ENCODE measurements at places on chromosomes 16 and 17.

GRCh38 chr16:85483424-85483823, 129.7 kb upstream of the GSE1 start:
- DNase-seq: no peak

DNA sequence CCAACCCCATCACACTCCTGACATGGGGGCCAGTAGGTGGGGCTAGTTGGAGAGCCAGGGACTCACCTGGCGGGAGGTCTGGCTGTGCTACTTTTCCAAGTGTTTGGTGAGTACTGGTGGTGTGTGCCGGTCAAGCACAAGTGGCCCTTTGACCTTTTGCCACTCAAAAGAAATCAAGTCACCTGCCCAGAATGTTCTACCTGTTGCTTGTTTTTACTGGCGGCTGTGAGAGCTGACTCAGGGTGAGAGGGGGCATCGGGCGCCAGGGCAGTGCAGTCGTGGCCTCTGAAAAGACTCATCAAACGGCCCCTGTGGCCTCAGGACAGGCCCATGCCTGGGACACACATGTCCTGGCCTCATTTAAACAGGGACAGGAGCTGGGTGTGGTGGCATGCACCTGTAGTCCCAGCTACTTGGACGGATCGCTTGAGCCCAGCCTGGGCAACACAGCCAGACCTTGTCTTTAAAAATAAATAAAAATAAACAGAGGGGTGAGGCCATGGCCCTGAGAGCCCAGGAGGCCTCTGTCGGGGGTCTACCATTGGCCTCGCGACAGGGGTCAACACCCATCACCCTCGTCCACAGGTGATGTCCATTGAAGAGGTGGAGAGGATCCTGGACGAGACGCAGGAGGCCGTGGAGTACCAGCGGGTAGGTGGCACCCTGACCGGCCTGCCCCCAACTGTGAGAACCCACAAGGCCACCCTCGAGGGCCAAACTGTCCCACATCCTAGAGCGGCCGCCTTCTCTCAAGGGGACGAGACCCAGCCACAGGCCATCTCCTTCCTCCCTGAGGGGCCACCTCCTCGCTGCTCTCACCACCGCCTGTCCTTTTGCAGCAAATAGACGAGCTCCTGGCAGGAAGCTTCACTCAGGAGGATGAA, 5.0 kb downstream of the CHMP6 start:
- DNase-seq: no peak

- no peak for DNase-seq
Measured at GRCh38 chr16:29736764-29737163, 9.0 kb downstream of the C16orf54 start.

GRCh38 chr16:20302389-20302788, 24.9 kb downstream of the GP2 start:
- no peak for DNase-seq

DNA sequence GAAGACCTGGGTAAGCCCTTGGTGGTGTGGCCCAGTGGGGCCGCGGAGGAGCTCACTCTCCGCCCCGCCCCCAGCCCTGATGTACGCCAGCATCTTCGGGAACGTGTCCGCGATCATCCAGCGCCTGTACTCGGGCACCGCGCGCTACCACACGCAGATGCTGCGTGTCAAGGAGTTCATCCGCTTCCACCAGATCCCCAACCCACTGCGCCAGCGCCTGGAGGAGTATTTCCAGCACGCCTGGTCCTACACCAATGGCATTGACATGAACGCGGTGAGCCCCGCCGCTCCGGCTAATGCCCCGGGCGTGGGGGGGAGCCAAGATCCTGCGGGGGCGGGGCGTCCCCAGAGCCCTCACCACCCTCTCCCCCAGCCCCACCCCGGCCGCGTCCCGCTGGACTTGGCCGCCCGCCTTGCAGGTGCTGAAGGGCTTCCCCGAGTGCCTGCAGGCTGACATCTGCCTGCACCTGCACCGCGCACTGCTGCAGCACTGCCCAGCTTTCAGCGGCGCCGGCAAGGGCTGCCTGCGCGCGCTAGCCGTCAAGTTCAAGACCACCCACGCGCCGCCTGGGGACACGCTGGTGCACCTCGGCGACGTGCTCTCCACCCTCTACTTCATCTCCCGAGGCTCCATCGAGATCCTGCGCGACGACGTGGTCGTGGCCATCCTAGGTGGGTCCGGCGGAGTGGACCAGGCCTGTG, 12.1 kb upstream of the DCAF7 start:
- DNase-seq: no peak

GRCh38 chr17:75979705-75980187, 706 bp downstream of the TEN1 start:
- DNase-seq: no peak

- DNase-seq: no peak
Measured at GRCh38 chr16:67419502-67419901, 3.2 kb upstream of the ZDHHC1 start.

- peak; percentile 73 for DNase-seq
Measured at GRCh38 chr17:6831661-6832263, at the start of gene TEKT1. TSS of gene TEKT1 (minus strand) at chr17:6831729. CDS start at chr17:6830376, 1,353 bp downstream.

- DNase-seq: no peak
Measured at GRCh38 chr17:46167826-46168569, 25.2 kb downstream of the KANSL1 start.

GRCh38 chr16:35431829-35432663, 1972.6 kb downstream of the TP53TG3F start:
- peak; percentile 46 for DNase-seq

DNA sequence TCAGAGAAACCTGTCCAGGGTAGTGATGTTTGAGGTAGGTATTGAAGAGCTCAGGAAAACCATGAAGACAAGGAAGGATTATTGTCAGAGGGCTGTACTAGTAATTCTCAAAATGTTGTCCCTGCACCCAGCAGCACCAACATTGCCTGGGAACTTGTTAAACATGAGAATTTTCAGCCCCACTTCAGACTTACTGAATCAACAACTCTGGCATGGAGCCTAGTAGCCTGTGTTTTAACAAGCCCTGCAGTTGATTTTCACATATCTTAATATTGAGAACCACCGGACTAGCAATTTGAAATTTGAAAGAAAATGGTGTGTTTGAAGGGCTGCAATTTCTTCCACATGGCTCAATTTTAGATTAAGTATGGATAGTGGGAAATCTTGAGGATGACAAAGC, 2.8 kb upstream of the KIF2B start:
- no peak for DNase-seq

GRCh38 chr16:929227-930073, 41.3 kb downstream of the LMF1 start:
- DNase-seq: no peak

GRCh38 chr17:81287741-81288430, 7.2 kb downstream of the SLC38A10 start:
- DNase-seq: no peak

DNA sequence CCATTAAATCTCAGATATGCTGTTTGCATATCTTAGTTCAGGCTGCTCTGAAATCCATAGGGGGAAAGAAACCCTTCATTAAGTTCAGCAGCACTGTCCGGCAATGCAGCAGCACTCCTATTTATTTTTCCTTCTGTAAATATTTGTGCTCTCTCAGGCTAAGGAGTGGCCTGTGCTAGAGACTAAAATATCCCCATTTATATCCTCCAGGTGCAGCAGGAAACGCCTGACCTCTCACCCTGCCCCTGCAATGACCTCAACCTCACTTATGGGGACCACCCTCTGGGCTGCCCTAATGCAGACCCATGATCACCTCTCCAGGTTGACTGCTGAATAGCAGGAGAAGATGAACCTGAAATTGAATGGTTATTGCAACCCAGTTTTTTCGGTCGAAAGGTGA, 165.0 kb upstream of the ELAC2 start:
- DNase-seq: no peak

- DNase-seq: no peak
Measured at GRCh38 chr17:35293151-35293847, 50.4 kb downstream of the SLFN5 start.

DNA sequence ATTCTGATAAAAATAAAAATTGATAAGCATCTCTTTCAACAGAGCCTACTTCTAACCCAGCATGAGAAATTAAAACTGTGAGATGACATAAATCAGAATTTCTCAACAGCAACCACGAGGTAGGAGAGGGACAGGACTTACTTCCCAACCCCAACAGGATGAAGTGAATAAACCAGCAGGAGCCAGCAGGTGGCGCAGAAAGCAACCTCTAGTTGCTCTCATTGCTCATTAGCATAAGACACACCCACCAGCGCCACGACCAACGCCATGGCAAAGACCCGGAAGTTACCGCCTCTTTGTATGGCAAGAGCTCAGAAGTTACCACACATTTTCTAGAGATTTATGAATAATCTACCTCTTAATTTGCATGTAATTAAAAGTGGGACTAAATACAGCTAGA, 189.4 kb upstream of the CDH8 start:
- DNase-seq: peak; percentile 71

DNA sequence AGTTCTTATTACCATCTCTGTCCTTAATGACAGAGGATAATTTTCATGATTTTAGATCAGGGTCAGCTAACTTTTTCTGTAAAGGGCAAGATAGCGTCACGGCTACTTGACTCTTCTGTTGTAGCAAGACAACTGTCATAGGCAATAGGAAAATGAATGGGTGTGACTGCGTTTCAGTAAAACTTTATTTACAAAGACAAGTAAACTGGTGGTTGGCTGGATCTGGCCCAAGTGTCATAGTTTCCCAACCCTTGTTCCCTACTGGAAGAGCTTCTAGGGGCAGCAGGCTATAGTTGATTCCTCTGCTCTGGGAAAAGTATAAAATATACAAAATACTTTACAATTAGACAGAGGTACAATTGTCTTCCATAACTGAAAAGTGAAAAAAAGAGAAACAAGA, 50.6 kb upstream of the VPS4A start:
- DNase-seq: no peak

DNA sequence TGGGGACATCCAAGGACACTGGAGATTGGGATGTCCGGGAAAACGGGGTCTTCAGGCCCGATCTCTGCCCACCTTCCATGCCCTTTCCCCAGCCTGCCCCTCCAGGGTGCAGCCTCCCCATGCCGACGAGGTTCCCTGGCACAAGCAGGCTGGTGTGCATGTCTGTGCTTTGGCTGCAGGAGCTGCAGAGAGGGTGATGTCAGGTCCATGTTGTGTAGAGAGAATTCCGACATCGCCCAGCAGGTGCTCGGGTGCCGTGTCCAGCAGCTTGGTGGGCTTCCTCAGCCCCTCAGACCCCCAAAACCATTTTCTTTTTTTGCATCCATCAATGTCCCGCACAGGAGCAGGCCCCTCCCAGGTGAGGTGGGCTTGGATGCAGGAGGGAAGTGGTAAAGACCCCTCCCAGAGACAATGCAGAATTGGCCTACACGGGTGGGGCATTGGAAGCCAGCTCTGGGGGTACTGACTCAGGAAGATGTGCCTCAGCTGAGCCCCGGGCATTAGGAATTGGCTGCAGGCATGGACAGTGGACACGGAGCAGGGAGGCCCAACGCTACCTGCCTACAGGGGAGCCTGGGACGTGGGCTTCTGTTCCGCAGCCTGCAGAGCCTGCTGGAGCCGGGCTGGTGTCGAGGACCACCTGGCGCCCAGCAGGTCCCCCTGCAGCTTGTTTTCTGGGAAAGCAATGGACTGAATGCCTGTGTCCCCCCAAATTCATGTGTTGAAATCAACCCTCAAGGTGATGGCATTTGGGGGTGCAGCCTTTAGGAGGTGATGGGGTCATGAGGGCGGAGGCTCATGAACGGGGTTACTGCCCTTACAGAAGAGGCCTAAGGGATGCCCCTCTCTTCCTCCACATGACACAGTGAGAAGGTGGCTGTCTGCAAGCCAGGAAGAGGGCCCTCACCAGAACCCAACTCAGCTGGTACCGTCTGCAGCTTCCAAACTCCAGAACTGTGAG, 97.5 kb downstream of the METRNL start:
- DNase-seq: no peak

DNA sequence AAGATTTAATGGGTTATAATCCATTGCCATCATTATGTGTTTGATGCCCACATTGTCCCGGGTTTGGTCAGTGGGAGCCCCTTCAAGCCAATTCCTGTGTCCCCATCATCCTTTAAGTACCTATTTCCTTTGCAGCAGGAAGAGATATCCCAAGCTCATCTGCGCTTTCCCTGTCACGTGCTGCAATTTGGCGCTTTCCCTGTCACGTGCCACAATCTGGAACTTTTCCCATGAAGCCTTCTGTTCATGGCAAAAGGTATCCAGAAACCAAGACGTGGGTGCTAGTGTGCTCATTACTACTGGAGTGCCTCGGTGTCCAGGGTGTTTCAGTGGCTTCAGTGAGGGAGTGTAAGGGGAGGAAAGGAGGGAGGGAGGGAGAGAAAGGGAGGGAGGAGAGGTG, 168.5 kb downstream of the NPIPB11 start:
- DNase-seq: no peak

GRCh38 chr16:53042235-53042701, 10.4 kb downstream of the CHD9NB start:
- DNase-seq: no peak

GRCh38 chr16:62638324-62638911, 602.2 kb upstream of the CDH8 start:
- no peak for DNase-seq

DNA sequence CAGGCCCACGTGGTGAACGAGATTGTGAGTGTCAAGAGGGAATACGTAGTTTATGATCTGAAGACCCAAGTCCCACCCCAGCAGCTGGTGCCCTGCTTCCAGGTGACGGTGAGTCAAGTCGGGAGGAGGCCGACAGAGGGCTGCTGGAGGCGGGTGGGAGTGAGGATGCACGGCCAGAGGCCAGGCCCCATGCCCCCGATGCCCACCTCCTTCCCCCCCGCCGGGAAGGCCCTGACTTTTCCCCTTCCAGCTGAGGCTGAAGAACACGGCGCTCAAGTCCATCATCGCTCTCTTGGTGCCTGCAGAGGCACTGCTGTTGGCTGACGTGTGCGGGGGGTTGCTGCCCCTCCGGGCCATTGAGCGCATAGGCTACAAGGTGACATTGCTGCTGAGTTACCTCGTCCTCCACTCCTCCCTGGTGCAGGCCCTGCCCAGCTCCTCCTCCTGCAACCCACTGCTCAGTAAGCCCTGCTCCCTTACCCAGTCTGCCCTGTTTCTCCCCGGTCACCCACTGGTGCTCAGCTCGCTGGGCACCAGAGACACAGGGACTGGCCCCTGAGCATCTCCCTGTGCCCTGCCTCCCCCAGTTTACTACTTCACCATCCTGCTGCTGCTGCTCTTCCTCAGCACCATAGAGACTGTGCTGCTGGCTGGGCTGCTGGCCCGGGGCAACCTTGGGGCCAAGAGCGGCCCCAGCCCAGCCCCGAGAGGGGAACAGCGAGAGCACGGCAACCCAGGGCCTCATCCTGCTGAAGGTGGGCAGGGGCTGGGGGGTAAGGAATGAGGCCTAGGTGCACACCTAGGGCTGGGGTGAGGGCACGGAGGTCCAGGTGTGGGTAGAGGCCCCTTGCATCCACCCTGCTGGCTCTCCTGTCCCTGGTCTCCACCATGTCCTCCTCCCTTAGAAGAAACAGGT, 2.6 kb downstream of the ZACN start:
- no peak for DNase-seq

Data from PC-9 (cell line).